ENCODE measurements at places on chromosomes 7 and 10.

- peak; percentile 89 for DNase-seq
These were observed 69.6 kb downstream of the ATXN7L1 start for GRCh38 chr7:105806592-105807447.

DNA sequence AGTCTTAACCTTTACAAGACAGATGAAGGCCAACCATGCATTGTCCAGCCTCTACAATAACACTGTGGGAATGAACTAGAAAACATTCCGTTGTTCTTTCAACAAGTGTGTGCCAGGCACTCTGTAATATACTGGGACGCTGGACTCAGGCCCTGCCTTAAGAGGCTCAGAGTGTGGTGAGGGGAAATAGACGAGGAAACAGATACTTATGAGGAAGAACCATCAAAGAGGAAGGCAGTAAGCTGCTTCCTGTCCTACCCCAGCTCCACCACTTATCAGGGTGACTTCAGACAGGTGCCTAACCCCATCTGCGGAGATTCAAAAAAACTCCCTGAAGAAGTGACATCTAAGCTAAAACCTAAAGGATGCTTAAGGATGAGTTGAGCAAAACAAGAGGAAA, 8.9 kb upstream of the TRIM8 start:
- DNase-seq, result no peak

- no peak for DNase-seq
These were observed 1.8 kb downstream of the PRXL2A start for GRCh38 chr10:80410122-80410521.

DNA sequence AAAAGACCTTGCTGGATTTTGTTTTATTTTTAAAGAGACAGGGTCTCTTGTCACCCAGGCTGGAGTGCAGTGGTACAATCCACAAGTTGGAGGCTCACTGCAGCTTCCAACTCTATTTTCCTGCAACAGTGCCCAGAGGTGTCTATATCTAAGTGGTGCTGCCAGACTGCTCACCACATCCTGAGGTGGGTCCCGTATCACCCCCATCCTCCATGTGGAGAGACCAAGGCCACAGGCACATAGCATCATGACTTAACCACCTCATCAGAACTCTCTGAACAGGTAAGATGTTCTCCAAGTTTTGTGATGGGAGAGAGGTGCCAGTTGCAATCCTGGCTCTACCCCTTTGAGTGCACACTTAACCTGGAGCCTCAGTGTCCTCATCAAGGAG, 98.2 kb downstream of the RNF216 start:
- DNase-seq, result no peak

DNA sequence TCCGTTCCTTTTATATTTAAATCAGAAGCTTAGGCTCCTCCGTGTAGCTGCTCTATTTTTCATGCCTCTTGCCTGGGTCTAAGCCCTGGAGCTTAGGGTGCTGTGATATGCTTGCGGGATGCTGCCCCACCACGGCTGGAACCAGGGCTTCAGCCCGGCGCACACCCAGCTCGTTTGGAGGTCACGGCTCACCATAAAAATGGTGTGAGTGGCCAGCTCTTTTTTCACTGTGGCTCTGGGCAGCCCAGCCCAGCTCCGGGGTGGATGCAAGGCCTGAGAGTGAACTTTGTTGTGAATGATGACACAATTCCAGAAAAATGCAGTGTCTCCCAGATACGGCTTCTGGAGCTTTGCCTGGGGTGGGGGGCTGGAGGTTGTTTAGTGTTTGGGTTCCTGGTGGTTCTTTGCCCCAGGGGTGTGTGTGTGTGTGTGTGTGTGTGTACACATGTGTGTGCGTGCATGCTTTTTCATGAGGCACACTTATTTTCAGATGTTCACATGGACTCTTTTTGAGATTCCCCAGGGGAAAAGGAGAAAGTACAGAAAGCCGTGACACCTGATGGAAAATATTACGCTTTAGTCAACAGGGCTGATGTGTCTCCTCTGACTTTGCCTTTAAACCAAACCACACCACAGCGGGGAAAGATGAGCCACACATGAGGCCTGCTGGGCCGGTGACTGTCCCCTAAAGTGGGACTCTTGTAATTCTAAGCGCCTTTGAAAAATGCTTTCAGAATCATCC, 46.2 kb downstream of the GRK5 start:
- DNase-seq, result peak; percentile 82

- DNase-seq, result peak; percentile 28
These were observed 20.1 kb downstream of the CCSER2 start for GRCh38 chr10:84348447-84348846.

DNA sequence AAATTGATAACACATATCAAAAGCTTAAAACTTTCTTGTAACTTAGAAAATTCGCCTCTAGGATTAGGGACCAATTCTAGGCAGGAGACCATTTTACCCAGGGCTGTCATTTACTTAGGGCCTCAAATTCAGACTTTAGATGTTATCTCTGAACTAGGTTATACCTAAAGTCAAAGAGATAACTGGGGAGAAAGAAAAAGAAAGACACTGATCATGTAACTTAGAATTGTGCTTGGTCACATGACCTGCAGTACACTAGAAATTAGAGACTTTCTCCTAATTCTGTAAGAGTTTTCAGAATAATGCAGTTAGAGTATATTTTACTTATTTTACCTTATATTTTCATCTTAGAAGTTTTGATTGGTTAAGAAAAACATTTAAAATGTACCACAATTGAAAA, 16.7 kb downstream of the ASB4 start:
- DNase-seq, result no peak

GRCh38 chr10:129419397-129419796, 47.6 kb upstream of the MGMT start:
- DNase-seq, result no peak

GRCh38 chr7:138755331-138755747, 42.5 kb upstream of the TMEM213 start:
- no peak for DNase-seq

All from urothelium cell line (cell line).